ENCODE measurements at places on chromosomes 7 and 10.

- no peak for DNase-seq
These were observed 34.6 kb downstream of the ADAM12 start for GRCh38 chr10:126353666-126354065.

GRCh38 chr10:32961343-32961894 is 3.4 kb upstream of the ITGB1 start:
- no peak for DNase-seq

DNA sequence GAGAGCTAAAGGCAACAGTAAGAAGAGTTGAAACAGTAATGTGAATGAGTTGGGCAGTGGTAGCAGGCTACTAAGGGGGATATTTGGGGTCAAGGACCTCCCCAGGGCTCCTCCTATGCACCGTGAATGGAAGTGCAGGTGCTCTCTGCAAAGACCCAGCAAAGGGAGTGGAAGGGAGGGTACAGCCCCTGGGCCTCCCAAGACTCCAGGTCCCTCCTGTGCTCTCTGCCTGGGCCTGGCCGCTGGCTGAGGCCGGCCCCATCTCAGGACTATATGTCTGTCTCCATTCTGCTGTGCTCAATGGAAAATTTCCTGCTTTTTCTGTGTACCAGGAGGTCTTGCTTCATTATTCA is 372.1 kb upstream of the MKI67 start:
- no peak for DNase-seq

- DNase-seq: no peak
These were observed 105.7 kb upstream of the DKK1 start for GRCh38 chr10:52208365-52208764.

- DNase-seq: no peak
These were observed 2.8 kb upstream of the DENND2A start for GRCh38 chr7:140643416-140643815.

- DNase-seq: no peak
These were observed 24.6 kb downstream of the GATA3 start for GRCh38 chr10:8079126-8079525.
